ENCODE measurements at places on chromosomes 4 and X. TPM values are rescaled to one million over a fixed set of nuclear protein-coding genes. Genes with fewer than 3 reads are reported as not detected.

- DNase-seq: no peak
Observed at GRCh38 chrX:67435536-67435935, 108.3 kb upstream of the AR start.

- no peak for DNase-seq
Observed at GRCh38 chr4:187094144-187094543, 370.5 kb upstream of the FAT1 start.

GRCh38 chrX:71236836-71237235 lies 13.8 kb downstream of the GJB1 start:
- DNase-seq: no peak

DNA sequence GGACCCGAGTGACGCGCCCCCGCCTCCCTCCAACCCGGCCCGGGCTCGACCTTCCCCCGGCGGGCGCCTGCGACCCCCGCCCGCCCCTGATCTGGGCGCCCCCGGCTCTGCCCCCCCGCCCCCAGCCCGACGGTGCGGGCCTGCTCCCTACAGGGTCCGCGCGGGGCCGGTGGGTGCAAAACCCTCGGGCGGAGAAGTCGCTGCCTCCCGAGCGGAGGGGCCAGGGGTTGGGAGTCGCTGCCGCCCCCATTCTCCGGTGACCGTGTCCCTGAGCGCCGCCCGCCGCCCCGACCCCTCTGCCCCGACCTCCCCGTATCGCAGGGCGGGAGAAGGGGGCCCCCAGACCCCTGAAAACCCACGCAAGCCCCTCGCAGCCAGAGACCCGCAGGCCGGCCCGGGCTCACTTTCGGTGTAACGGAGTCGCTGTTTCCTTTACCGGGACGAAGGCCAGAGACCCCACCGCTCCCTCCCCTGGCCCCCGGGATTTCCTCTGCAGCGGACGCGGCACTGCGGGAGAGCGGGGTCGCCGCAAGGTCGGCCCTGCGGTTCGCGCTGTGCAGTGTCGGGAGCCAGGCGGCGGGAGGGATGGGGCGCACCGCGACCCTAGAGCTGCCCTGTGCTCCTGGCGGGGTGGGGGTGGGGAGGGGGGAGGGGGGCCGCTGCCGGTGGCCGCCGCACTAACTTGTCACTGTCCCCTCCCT lies 729 bp upstream of the CPLX1 start:
- DNase-seq: peak; percentile 9

GRCh38 chr4:141788169-141788915 lies 152.0 kb downstream of the IL15 start:
- no peak for DNase-seq

KLHL34 gene
- 14.4 TPM for polyA plus RNA-seq

GRCh38 chr4:141133999-141134995 lies 1.0 kb upstream of the RNF150 start:
- DNase-seq: no peak

DNA sequence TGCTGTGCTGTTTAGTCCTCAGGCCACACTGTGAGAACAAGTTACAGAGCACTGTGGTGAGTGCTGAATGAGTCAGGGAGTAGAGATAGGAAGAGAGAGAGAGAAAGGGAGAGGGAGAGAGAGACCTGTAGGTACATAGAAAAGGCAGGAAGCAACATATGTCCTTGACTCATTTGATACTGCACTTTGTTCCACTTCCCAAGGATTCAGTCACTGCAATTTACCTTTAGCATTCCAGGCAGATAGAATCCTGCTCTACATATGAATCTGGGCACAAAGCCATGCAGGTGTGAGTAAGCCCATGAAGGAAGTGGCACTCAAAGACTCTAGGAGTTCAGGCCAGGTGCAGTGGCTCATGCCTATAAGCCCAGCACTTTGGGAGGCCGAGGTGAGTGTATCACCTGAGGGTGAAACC lies 1.0 kb upstream of the DAPP1 start:
- DNase-seq: no peak

GRCh38 chr4:183118585-183118984 lies 19.5 kb downstream of the WWC2 start:
- DNase-seq: no peak

- no peak for DNase-seq
Observed at GRCh38 chr4:11632483-11632882, 203.8 kb upstream of the HS3ST1 start.

SMIM31 gene
- polyA plus RNA-seq: 0.01 TPM

DCHS2 gene
- polyA plus RNA-seq: 0.01 TPM

DNA sequence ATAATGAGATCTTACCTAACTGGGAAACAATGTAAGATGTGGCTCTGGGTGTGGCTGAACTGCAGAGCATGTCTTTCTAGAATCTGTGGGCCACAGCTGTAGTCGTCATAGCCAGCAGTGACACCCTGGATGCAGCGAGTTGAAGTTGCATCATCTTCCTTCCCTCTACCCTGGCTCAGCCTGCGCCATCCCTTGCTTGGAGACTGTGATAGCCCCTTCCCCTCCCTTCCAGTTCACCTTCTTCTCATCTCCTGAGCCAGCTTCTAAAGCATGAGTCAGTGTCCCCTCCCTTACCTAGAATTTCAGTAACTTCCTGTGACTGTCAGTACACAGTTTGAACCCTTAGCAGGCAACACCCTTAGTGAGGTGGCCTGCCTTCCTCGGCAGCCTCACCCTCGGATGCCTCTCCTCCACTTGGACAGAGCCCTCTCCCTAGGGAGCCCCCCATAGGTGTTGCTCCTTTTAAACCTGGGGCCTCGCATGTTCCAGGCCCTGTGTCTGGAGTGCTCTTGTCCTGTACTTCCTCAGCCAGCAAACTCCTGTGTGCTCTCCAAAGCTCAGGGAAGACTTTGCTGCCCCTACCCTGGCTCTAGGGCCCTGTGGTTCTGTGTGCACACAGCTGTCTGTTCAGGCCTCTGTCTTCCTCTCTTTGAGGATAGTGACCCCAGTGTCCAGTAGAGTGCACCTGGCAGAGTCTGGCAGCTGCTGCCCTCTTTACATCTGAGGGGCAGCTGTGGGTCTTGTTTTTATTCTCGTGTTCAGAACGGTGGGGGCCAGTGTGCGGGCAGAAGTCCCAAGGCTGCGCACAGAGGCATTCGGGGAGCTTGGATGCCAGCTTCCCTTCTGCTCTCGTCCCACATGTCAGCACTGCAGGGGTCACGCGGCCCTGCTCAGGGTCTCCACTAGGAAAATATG lies 43.7 kb upstream of the TADA2B start:
- no peak for DNase-seq

DNA sequence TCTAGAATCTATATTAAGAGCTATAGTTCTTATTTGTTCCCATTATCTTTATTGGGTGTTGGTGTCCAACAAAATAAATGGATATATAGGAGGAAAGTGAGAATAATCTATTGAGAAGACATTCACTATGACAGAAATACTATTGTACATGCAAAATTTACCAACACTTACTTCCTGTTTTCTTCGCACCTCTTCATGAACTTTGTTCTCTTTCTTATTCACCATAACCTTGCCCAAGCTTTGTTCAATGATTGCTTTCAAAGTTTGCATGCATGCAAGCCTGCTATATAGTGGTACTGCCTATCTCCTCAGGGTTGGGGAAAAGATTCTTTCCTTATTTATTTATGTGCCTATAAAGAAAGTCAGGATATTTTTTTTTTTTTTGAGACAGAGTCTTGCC lies 176.4 kb upstream of the JADE1 start:
- no peak for DNase-seq

TNIP2 gene
- 45.9 TPM for polyA plus RNA-seq

RHOXF1 gene
- polyA plus RNA-seq: not detected

DNA sequence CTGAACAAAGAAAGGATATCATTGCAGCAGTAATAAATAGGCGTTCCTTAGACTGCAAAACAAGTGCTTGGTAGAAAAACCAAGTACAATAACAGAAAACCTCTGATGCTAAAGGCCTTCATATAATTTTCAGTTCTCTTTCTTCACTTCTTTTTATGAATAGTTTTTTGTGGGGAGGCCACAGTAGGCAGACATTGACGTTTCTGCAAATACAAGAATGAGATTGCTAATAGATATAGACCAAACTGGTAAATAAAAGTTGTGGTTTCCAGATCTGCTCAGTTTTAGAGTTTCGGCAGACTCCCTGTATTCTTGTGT lies 57.0 kb upstream of the RAP1GDS1 start:
- no peak for DNase-seq

CFP gene
- 0.90 TPM for polyA plus RNA-seq

- DNase-seq: no peak
Observed at GRCh38 chrX:127877318-127877717, 174.9 kb downstream of the ACTRT1 start.

DNA sequence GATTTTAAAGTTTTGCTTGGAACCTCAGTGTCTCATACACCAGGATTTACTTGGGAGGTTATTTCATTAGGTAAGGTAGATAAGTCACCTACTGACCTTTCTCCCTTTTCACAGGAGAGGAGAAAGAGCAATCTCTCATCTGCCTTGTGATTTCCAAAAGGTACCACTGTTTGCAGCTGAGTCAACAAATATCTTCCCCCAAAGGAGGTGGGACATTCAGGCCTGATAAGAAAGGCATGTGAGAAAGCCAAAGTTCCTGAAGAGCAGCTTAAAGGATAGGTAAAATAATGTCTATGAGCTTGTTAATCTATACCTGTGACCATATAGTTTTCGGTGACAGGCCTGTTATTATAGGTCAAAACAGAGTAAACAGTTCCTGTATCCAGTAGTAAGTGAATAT lies 45.0 kb downstream of the FAM47B start:
- DNase-seq: no peak

DNA sequence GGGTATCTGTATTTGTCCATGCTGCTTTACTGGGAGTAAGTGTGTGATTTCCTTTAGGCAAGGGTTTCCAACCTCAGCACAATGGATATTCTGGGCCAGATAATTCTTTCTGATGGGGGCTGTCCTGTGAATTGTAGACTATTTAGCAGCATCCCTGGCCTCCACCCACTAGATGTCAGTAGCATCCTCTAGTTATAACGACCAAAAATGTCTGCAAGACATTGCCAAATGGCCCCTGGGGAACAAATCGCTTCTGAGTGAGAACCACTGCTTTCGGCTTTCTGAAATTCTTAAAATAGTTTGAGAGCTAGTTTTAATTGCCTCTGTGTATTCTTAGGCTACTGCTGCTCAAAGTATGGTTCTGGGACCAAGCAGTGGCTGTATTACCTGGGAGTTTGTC lies 81.2 kb upstream of the GPM6B start:
- no peak for DNase-seq

DNA sequence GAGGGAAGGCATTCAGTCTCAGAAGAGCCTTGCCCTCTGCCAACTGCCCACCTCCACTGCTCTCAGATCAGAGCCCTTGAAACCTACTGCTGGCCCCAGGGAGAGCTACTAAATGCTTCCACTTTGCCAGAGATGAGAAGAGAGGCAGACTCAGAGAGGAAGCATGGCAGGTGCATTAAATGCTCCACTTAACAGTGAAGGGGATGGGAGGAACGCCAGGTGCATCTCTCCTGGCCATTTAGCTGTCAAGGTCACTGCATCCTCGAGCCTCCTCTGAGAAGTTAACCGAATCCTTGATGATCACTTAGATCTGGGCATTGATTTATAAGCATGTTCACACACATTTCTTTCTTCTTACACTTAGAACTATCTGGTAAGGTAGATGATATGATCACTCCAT lies 15.0 kb downstream of the TRPC5 start:
- DNase-seq: no peak

MOSPD2 gene
- polyA plus RNA-seq: 2.3 TPM

CT45A10 gene
- not detected for polyA plus RNA-seq

GRCh38 chrX:102154218-102154860 lies 1.4 kb downstream of the BEX5 start:
- DNase-seq: no peak

DNA sequence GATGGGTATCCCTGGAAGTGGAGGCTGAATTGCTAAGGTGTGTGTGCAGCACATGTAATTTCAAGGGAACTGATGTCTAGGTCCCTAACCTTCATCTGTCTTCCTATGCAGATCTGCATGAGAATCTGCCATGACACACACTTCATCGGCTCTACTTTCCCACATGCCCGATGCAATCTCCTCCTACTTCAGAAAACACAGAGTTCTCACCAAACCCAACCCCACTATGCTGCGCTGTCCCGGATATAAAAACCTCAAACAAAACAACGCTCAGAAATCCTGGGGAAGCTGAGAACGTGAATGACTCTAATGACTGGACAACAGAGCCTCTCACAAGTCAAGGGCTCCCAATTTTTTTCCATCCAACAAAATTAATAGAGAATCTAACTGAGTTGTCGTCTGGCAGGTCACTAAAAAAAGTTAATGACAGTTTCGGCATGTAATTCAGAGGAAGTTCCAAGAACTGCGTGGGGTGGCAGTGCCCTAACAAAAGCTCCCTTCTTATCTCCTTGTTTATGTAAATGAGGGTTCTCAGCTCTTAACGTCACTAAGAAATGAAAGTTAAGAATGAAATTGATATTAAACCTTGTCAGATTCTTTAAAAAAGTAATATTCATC lies 39.0 kb downstream of the STX18 start:
- DNase-seq: no peak

DNA sequence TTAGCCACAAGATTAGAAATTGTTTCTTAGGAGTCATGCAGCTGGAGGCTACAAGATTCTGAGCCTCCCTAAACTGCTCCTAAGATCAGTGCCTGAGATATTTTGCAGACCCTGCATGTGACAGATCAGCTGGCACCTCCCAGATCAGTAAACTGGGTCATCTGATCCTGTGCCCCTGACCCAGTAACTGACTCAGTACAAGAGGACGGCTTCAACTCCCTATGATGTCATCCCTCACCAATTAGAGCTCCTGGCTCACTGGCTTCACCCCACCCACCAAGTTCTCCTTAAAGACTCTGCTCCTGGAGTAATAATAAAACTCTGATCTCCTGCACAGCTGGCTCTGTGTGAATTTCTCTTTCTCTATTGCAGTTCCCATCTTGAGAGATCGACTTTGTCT lies 45.4 kb upstream of the PNPLA4 start:
- DNase-seq: no peak

GRCh38 chr4:53022513-53023100 lies 160.5 kb downstream of the RASL11B start:
- no peak for DNase-seq

GRCh38 chr4:123750044-123750443 lies 353.4 kb downstream of the SPRY1 start:
- DNase-seq: no peak

FGF16 gene
- polyA plus RNA-seq: 0.05 TPM

RNF150 gene
- polyA plus RNA-seq: 1.6 TPM

DNA sequence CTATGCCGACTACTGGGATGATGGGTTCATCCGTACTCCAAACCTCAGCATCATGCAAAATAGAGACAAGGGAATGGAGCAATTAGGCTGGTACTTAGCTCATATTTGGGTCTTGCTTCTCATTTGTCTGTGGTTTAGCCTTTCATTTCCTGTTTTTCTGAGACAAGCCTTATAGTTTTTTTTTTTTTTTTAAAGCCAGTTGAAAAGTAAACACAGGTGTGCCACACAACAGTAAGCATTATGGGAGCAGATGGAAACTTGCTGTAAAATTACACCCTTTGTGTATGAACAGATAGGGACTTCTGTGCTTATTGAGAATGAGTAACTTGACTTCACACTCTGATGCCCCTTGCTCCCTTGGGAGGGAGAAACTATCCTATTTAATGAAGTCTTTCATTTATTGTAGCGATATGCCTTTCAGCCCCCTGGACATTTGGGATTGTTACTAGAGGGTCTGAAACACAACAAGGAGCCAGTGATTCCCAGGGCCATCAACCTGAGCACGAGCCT lies 13.7 kb downstream of the RASSF6 start:
- no peak for DNase-seq

- DNase-seq: no peak
Observed at GRCh38 chrX:18981124-18981807, 2.6 kb downstream of the PHKA2 start.

COL25A1 gene
- 0.35 TPM for polyA plus RNA-seq

CENPE gene
- polyA plus RNA-seq: 0.25 TPM

GRCh38 chrX:7254144-7254543 lies 106.2 kb upstream of the PUDP start:
- no peak for DNase-seq

FGF5 gene
- not detected for polyA plus RNA-seq

- no peak for DNase-seq
Observed at GRCh38 chr4:172153719-172154118, 340.5 kb downstream of the GALNTL6 start.

All from psoas muscle (tissue), 8 donors.